ENCODE measurements at places on chromosomes 6 and 20.

DNA sequence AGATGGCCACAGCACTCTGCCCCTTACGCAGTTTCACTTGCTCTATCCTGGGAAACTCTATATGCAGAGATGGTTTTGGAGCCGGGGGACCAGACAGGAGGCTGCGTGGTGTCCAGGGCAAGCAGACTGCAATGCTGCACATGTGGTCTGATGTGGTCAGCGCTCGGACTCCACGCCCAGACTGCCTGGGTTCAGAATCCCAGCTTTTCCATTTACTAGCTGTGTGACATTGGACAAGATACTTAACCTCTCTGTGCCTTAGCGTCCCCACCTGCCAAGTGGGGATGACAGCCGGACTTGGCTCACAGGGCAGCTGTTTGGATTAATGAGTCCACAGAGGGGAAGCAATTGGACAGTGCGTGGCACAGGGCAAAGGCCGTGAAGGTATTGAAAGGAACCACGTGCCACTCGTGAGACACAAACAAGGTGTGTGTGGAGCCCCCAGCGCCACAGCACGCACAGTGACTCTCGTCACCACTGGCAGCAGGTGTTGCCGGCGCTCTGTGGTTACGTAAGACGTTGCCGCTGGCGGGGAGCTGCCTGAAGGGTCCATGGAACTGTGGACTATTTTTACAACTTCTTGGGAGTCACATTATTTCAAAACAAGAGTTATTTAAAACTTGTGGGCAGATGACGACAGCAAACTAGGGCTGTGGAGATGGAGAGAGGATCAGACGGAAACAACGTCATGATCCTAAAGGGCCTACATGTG, 201.4 kb downstream of the PREX1 start:
- peaks cover 2% of the 10 kb centered on the region for H3K36me3 ChIP-seq
- no peak for DNase-seq
- no peaks in the 10 kb centered on the region for H3K27me3 ChIP-seq
- peaks cover 21% of the 10 kb centered on the region for H3K4me1 ChIP-seq

DNA sequence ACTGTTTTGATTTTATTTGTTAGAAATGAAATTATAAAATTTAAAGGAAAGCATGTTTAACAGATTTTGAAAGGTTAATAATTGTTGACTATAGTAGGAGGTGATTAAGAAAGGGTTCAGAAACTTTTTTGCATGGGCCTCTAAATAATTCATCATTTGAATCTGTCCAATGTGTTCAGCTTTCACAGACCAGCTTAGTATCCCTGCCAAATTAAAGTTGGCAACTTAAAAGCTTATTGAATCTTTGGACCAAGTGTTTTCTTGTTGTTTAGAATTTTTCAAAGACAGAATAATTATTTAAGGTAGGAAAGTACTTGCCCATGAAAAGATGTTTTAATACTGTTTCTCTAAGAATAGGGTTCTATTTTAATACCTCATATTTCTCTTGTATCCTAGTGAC, 466.0 kb downstream of the GJA1 start:
- no peaks in the 10 kb centered on the region for H3K36me3 ChIP-seq
- DNase-seq = no peak
- no peak overlapping the region for H3K4me3 ChIP-seq
- H3K4me1 ChIP-seq = no peaks in the 10 kb centered on the region

DNA sequence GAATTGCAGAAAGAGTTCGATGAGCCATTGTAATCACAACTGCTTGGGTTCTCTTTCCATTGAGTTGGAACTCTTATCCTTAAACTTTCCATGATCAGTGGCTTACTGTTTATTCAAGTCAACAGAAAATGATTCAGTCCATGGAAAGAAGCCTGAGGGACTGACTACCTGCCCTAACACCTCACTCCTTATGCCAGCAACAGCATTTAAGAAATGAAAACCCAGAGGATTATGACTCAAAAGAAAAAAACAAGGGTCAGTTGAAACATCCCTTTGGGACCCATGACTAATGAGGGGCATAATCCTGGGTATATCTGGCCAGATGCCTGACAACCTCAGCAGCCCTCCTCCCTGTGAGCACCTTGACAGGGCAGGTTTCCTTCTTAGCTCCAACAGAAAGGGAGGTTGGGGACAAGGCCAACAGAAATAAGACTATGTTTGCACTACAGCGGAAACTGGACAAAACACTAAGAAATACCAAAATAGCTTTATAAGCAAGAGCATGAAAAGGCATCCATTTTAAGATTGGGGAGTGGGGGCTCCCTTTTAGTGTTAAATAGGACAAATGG, 106.7 kb downstream of the MAP3K5 start:
- peaks cover 19% of the 10 kb centered on the region for H3K4me1 ChIP-seq
- H3K4me3 ChIP-seq = no peak overlapping the region
- no peaks in the 10 kb centered on the region for H3K27me3 ChIP-seq

DNA sequence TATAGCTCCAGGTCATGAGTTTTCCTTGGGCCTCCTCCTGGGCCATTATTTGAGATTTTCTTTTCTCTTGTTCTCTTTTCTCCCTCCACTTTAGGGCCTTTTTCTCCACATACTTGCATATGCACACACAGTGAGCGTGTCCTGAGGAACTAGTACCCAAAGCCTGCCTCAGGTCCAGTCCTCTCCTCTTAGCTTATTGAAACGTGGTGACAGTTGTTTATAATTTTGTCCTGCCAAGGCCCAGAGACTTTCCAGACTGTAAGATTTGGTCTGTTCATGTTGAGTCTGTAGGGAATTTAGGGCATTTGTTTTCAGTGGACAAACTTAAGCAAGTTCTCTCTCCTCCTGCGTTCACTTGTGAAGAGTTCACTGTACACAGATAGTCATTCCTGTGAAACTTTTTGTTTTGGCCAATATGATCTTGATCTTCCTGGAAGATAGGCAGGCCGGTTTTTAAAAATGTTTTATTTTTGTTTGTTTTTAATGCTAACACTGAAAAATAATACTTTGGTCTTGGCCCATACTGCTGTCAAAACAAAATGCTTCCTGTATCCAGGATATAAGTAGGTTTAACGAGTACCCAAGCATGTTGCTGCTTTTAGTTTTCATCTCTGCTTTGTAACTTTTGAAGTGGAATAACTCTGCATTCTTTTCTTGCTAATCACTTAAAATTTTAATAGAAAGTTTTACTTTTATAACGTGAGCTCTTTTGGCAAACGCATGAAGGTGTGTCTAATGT, 20.7 kb downstream of the LRRC1 start:
- no peaks in the 10 kb centered on the region for H3K36me3 ChIP-seq
- H3K4me3 ChIP-seq = no peak overlapping the region
- H3K4me1 ChIP-seq = peaks cover 14% of the 10 kb centered on the region
- H3K27me3 ChIP-seq = no peaks in the 10 kb centered on the region
- no peak overlapping the region for H3K27ac ChIP-seq

GRCh38 chr20:16801919-16802651, 53.9 kb downstream of the OTOR start:
- H3K27ac ChIP-seq = no peak overlapping the region
- H3K4me3 ChIP-seq = no peak overlapping the region
- DNase-seq = no peak
- no peaks in the 10 kb centered on the region for H3K36me3 ChIP-seq

DNA sequence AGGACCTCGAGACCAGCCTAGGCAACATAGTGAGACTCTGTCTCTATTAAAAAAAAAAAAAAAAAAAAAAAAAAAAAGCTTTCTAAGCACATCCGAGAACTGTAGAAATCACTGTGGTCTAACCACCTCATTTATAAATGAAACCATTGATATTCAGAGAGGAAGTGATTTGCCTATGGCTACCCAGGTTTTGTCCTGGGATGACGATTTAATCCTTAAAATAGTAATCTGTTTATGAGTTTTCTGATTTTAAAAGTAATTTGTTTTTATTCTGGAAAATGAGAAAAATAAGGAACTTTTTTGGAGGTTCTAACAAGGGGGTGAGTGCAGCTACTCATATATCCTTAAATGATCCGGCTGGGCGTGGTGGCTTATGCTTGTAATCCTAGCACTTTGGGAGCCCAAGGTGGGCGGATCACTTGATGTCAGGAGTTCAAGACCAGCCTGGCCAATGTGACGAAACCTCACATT, 6.5 kb upstream of the BTN3A2 start:
- H3K27ac ChIP-seq = no peak overlapping the region
- DNase-seq = no peak
- no peak overlapping the region for H3K4me3 ChIP-seq

DNA sequence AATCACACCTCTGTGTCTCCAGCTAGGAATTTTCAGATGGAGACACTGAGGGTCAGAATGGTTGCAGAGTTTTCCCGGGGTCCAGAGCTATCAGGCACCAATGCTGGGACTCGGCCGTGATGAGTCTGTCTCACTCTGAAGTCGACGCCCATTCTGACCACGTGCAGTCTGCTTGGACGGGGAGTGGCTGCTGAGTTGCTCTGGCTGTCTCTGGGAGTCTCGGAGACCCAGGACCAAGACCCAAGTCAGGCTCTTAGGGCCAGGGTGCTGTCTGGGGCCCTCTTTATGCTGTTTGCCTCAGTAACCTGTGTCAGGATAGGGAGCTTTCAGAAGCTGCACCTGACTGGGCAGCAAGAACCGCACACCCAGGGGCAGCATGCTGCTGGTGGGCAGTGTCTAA, 4.6 kb downstream of the IP6K3 start:
- no peak for DNase-seq
- peaks cover 20% of the 10 kb centered on the region for H3K27me3 ChIP-seq
- no peak overlapping the region for H3K27ac ChIP-seq
- no peaks in the 10 kb centered on the region for H3K36me3 ChIP-seq
- peaks cover 4% of the 10 kb centered on the region for H3K4me1 ChIP-seq

GRCh38 chr6:110710115-110710514, 105.2 kb downstream of the CDK19 start:
- no peak overlapping the region for H3K4me3 ChIP-seq
- no peaks in the 10 kb centered on the region for H3K36me3 ChIP-seq
- H3K27ac ChIP-seq = no peak overlapping the region

- H3K27me3 ChIP-seq = no peaks in the 10 kb centered on the region
- no peak overlapping the region for H3K27ac ChIP-seq
- H3K4me1 ChIP-seq = peaks cover 13% of the 10 kb centered on the region
- DNase-seq = no peak
Measured at GRCh38 chr6:44149369-44150012, 9.1 kb upstream of the CAPN11 start.

Data from T-helper 17 cell (primary cell).